ENCODE measurements at places on chromosomes 4 and X.
A peak's percentile ranks its signal among the peaks of the same experiment; 100 is the strongest.

DNA sequence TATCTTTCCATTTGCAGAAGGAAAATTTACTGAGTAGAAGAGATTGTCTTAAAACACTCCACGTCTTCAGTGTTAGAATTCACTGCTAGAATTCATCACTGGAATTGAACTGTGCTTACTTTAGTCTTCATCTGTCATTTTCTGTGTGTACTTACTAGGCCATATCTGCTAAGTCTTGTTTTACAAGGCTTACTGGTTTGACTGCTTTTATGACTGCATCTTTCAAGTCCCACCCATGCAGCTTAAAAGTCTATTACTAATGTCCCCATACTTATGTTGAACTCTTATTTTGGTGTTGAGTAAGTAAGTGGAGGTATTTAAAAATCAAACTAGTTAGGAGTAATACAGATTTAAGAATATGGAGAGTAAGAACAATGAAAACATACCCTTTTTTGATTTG lies 14.6 kb downstream of the CLCN3 start:
- H3K36me3 ChIP-seq: no peaks in the 10 kb centered on the region
- no peak overlapping the region for H3K27ac ChIP-seq
- H3K27me3 ChIP-seq: no peaks in the 10 kb centered on the region
- H3K4me3 ChIP-seq: no peak overlapping the region

DNA sequence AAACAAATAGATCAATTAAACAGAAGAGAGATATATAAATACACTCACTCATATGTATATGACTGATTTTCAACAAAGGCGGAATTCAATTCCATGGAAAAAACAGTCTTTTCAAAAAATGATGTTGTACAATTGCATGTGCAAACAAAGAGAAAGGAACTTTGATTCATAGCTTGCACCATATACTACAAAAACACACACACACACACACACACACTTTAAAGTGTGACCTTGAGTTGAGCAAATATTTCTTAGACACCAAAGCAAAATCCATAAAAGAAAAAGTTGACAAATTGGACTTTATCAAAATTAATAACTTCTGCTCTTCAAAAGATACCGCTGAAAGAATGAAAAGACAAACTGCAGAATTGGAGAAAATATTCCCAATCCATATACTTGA lies 168.8 kb downstream of the EVC2 start:
- no peaks in the 10 kb centered on the region for H3K36me3 ChIP-seq
- no peak overlapping the region for H3K27ac ChIP-seq
- no peak overlapping the region for H3K4me3 ChIP-seq
- no peaks in the 10 kb centered on the region for H3K27me3 ChIP-seq
- no peak for DNase-seq
- no peaks in the 10 kb centered on the region for H3K4me1 ChIP-seq

DNA sequence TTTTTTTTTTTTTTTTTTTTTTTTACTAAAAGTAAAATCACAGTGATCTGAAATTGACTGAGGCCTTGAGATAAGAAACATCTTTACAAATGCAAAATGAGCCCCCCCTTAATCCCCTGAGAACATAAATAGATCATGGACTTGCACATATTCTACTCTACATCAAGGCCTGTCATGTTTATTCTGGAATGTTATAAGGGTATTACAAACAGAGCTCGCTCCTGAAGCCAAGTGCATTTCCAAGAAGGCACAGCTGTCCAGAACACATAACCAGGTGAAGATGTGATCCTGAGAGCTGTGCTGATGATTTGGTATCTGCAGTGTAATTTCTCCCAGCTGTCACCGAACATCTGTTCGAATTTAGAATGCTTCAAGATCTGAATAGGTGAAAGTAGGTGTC lies 384.5 kb downstream of the GPAT3 start:
- no peaks in the 10 kb centered on the region for H3K4me1 ChIP-seq
- no peaks in the 10 kb centered on the region for H3K27me3 ChIP-seq
- no peak overlapping the region for H3K4me3 ChIP-seq
- DNase-seq: no peak

DNA sequence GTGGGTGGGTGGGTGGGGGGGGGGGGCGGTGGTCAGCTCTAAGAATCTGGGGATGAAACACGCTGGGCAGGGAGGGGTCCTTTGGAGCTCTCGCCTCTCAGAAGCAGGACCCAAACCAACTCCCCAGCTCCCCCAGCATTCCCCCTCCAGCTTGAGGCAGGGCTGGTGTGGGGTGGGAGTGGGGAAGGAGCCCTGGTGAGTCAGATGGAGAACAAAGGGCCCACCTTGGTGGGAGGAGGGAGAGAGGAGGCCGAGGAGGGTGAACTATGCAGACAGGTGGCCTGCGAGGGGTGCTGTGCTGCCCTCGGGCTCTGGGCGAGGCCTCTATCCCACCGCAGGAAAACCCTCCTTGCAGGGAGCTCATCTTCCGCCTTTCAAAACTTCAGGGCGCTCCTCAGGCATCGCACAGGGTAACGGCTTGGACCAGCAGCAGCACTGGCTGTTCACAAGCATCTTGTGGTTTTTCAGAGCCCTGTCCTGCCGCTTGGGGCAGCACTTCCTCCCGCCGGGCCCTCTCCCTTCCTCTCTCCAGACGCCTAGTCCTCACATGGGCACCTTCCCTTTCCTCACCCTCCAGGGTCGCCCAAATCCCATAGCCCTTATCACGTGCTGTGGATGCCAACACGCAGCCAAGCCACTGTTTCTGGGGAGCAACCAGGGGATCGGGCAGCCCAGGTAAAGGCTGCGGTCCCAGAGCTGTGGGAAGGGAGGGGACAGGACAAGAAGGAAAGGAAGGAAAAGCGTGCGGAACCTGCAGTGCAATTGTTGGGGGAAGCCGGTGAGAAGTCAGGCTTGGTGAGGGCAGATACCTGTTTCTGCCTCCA lies 34.0 kb upstream of the GRPEL1 start:
- H3K27ac ChIP-seq: peak overlapping the region; percentile 79
- peak overlapping the region; percentile 47 for H3K4me3 ChIP-seq
- no peaks in the 10 kb centered on the region for H3K36me3 ChIP-seq
- no peaks in the 10 kb centered on the region for H3K27me3 ChIP-seq
- peaks cover 4% of the 10 kb centered on the region for H3K4me1 ChIP-seq

DNA sequence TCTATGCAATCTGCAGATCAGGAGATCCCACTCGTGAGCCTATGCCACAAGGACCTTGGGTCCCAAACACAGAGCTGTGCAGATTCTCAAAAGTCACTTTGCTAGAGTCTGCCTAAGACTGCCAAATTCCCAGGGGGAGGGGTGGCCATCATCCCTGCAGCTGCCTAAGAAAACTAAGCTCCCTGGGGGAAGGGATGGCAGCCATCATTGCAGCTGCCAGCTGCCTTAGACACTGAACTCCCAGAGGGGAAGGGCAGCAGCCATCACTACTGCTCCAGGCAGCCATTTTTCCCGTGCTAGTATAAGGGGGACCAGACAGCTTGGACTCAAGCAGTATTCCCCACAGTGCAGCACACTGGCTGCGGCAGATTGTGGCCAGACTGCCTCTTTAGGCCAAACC lies 156.9 kb downstream of the NKX6-1 start:
- H3K36me3 ChIP-seq: no peaks in the 10 kb centered on the region
- no peaks in the 10 kb centered on the region for H3K4me1 ChIP-seq
- no peak for DNase-seq
- H3K27me3 ChIP-seq: no peaks in the 10 kb centered on the region

- H3K36me3 ChIP-seq: no peaks in the 10 kb centered on the region
- no peak for DNase-seq
- H3K27me3 ChIP-seq: no peaks in the 10 kb centered on the region
- H3K4me1 ChIP-seq: no peaks in the 10 kb centered on the region
- H3K4me3 ChIP-seq: no peak overlapping the region
- H3K27ac ChIP-seq: no peak overlapping the region
These were observed 50.3 kb downstream of the TMEM165 start for GRCh38 chr4:55445921-55446577.

DNA sequence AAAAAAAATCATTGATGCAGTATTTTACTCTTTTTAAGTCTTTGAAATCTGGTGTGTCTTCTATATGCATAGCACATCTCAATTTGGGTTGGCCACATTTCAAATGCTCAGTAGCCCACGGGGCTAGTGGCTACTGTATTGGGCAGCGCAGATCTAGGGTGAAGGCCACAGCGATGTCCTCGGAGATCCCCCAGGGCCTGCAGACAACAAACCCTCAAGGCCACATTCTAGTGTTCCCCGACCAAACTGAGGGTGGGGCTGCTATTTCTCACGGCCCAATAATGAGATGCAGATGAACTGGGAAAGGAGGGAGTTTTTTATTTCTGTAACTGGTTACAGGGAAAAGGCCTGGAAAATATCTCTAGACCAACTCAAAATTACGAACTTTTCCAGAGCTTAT lies 23.6 kb downstream of the NYX start:
- no peaks in the 10 kb centered on the region for H3K36me3 ChIP-seq
- no peak overlapping the region for H3K4me3 ChIP-seq
- H3K27me3 ChIP-seq: no peaks in the 10 kb centered on the region
- DNase-seq: no peak
- no peaks in the 10 kb centered on the region for H3K4me1 ChIP-seq
- no peak overlapping the region for H3K27ac ChIP-seq

GRCh38 chr4:57193209-57193810 lies 83.1 kb upstream of the IGFBP7 start:
- H3K27me3 ChIP-seq: no peaks in the 10 kb centered on the region
- H3K36me3 ChIP-seq: no peaks in the 10 kb centered on the region
- DNase-seq: no peak
- no peak overlapping the region for H3K4me3 ChIP-seq
- no peaks in the 10 kb centered on the region for H3K4me1 ChIP-seq
